Pericardium fibroblast (primary cell): ENCODE measurements at places on chromosomes 1 and 21. TPM values are rescaled to one million over a fixed set of nuclear protein-coding genes. Genes with fewer than 3 reads are reported as not detected.

SLC50A1 gene
- 34.8 and 37.5 TPM in 2 replicates for total RNA-seq

SH2D2A gene
- 0.23 TPM in 1 of 2 replicates, not detected in the other for total RNA-seq

HSF2BP gene
- total RNA-seq = 0.47 and 1.2 TPM in 2 replicates

NMNAT2 gene
- 1.7 and 3.0 TPM in 2 replicates for total RNA-seq

TFF3 gene
- total RNA-seq = 0.82 and 1.4 TPM in 2 replicates

CR1L gene
- total RNA-seq = not detected in 2 replicates

PTGS2 gene
- total RNA-seq = 10.3 and 55.0 TPM in 2 replicates

OR2T2 gene
- total RNA-seq = not detected in 2 replicates

SLC1A7 gene
- 0.09 and 0.82 TPM in 2 replicates for total RNA-seq

ZNF697 gene
- total RNA-seq = 8.2 and 9.6 TPM in 2 replicates

CDC42BPA gene
- total RNA-seq = 19.4 and 25.5 TPM in 2 replicates

NDUFS2 gene
- 84.6 and 90.7 TPM in 2 replicates for total RNA-seq

EFNA1 gene
- 3.6 and 10.2 TPM in 2 replicates for total RNA-seq

PIGR gene
- not detected in 2 replicates for total RNA-seq

SOX13 gene
- 12.7 and 15.9 TPM in 2 replicates for total RNA-seq

RNU1-3 gene
- total RNA-seq = under 0.01 TPM in 2 replicates

CTSS gene
- total RNA-seq = 0.35 and 0.85 TPM in 2 replicates

MFSD2A gene
- 2.8 and 7.2 TPM in 2 replicates for total RNA-seq

KRTAP19-8 gene
- total RNA-seq = not detected in 2 replicates

ST6GALNAC3 gene
- 1.5 and 3.2 TPM in 2 replicates for total RNA-seq

HPCA gene
- total RNA-seq = not detected in 2 replicates

CNST gene
- total RNA-seq = 9.0 and 15.6 TPM in 2 replicates

VWA5B1 gene
- total RNA-seq = not detected in 2 replicates

NPHS2 gene
- not detected in 2 replicates for total RNA-seq

PTPN7 gene
- total RNA-seq = not detected in 2 replicates

HMGCS2 gene
- not detected in 2 replicates for total RNA-seq

EVA1B gene
- total RNA-seq = 418 and 423 TPM in 2 replicates

PPIAL4G gene
- not detected in 2 replicates for total RNA-seq

PFDN2 gene
- 39.3 and 49.1 TPM in 2 replicates for total RNA-seq
